ENCODE measurements at places on chromosomes 12 and 14. TPM values are rescaled to one million over a fixed set of nuclear protein-coding genes. Genes with fewer than 3 reads are reported as not detected.

- no peak for DNase-seq
Measured at GRCh38 chr12:117188961-117189724, 1.1 kb downstream of the FBXO21 start.

ENDOU gene
- total RNA-seq, result 0.24 TPM

- no peak for DNase-seq
Measured at GRCh38 chr14:89926694-89927093, 27.8 kb downstream of the EFCAB11 start.

GRCh38 chr12:75721796-75722195 is 210.4 kb upstream of the KRR1 start:
- no peak for DNase-seq

ATP2A2 gene
- total RNA-seq, result 918 TPM
